ENCODE measurements at places on chromosomes 1 and 21.

GRCh38 chr1:226952118-226952441 lies 12.0 kb downstream of the COQ8A start:
- no peak for DNase-seq

GRCh38 chr1:117209094-117209493 lies 1.6 kb downstream of the VTCN1 start:
- DNase-seq, result no peak

GRCh38 chr1:241323514-241324195 lies 33.4 kb downstream of the RGS7 start:
- DNase-seq, result peak; percentile 46

- DNase-seq, result peak; percentile 4
These were observed 118.7 kb downstream of the GLIS1 start for GRCh38 chr1:53620061-53620855.

GRCh38 chr1:175319912-175320230 lies 127.3 kb upstream of the KIAA0040 start:
- no peak for DNase-seq

GRCh38 chr1:168719306-168720111 lies 9.5 kb downstream of the DPT start:
- peak; percentile 8 for DNase-seq

- DNase-seq, result no peak
These were observed 5.7 kb upstream of the PPM1J start for GRCh38 chr1:112720800-112721199.

- DNase-seq, result peak; percentile 98
These were observed 9.7 kb downstream of the ZMPSTE24 start for GRCh38 chr1:40267767-40268187.

DNA sequence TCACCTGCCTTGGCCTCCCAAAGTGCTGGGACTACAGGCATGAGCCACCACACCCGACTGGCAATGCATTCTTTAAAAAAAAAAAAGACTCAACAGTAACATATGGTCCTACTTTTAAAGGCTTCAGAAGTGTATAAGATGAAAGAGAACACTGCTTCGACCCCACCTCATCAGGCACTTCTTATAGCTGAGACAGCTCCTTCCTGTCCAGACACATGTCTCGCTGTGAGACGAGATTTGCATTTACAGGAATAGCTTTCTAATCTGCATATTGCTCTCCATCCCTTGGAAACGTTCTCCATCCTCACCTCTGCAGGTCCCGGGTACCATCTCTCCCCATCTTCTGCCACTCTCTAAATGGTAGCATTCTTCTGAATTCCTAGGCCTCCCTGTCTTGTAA lies 6.7 kb downstream of the AZIN2 start:
- no peak for DNase-seq

GRCh38 chr1:183778045-183778444 lies 26.9 kb upstream of the RGL1 start:
- DNase-seq, result no peak

- no peak for DNase-seq
These were observed 40.8 kb downstream of the CFAP74 start for GRCh38 chr1:1962752-1963151.

DNA sequence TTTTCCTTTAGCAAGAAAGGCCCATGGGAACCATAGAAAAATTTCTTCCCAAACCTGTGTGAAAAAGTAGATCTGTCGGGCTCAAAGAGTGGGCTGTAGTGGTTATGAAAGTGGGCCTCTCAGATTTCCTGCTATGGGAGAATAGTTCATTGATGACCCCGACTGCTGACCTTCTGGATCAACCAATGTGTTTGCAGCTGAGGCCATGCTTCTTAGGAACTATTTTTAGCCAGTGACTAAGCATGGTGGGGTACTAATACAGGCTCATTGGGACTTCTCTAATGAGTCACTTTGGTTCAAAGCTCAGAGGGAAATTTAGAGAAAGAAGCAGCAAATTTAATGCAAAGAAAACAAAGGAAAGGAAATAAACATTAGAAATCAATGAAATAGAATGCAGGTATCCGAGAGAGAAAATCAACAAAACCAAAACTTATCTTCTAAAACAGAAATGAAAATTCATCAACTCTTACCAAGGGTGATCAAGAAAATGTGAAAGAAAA lies 12.6 kb upstream of the PSMA5 start:
- DNase-seq, result peak; percentile 85

DNA sequence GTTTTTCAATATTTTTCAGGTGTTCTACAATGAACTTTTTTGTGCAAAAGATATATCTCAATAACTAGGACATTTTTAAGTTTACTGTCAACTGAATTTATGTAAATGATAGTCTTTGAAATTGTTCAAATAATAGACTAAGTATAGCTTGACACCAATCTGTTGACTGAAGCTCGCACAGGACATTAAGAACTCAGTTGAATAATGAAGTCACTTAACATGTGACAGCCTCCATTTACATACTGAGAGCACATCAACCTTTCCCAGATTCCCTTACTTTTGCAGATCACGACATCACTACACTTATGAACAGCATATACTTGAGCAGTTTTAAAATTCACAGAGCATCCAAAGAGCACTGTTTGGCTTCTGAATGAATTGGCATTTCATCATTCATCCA lies 268.2 kb downstream of the LRRC7 start:
- DNase-seq, result no peak

DNA sequence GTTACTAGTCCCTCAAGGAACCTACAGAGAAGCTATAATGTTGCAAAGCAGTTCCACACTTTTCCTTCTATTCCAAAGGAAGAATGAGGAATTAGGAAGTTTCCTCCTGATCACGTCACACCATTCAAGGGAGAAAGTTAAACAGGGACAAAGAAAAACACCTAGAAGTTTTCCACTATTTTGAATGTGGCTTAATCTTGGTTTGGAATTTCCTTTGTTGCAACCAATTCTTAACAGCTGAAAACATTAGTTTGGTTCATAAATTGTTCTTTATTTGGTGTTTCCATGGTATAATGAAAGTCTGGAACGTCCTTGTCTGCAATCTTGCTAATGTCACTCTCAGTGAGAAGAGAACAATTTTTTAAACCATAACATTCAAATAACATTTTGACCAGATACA lies 8.4 kb downstream of the MNDA start:
- DNase-seq, result no peak

DNA sequence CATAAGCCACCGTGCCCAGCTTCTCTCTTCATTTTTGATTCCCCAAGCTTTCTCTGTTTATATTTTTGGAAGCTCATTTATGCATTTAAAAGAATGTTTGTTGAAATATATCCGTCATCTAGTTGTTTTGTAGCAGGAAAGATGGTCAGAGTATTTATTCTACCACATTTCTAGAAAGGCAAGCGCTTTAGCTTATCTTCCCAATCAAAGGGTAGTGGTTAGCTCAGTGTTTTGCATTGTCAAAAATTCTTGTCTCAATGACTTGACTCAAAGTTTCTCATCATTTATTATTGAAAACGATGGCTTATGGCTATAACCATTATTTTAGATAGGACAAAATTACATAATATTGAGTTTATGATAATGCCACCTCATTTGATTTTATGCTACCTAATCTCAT lies 116.1 kb upstream of the ZP4 start:
- no peak for DNase-seq

DNA sequence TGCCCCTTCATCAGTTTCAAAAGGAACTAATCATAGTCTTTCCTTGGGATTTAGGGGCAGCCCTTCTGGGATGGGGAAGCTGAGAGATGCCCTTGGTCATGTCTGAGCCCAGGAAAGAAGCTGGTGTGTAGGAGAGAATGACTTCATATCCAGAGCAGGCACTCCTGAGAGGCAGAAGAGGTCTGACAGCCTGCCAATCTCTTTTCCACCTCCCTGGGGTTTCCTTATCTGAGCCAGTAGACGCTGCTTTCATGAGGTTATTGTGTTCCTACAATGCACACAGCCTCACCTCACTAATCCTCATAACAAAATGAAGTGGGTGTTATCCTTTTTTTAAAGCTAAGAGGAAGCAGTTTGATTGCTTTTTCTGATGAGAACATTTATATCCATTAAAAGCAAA lies 14.1 kb downstream of the ROR1 start:
- no peak for DNase-seq

GRCh38 chr1:152190589-152190988 lies 31.6 kb upstream of the RPTN start:
- DNase-seq, result peak; percentile 66

- DNase-seq, result no peak
These were observed 16.1 kb upstream of the RBBP5 start for GRCh38 chr1:205137901-205138300.

DNA sequence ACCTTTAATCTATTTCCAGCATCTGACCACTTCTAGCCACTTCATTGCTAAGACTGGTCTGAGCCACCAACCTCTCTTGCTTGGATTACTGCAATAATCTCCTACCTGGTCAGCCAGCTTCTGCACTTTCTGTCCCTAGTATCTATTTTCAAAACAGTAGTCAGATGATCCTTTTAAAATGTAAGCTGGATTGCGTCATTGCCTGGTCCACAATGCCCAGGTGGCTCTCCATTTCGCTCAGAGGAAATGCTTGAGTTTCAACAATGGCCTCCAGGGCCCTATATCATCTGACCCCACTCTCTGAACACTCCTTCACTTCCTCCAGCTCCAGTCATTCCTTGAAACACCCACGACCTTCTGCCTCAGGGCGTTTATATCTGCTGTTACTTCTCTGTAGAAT lies 2.3 kb downstream of the FYB2 start:
- DNase-seq, result no peak

- no peak for DNase-seq
These were observed 274.5 kb upstream of the BRINP3 start for GRCh38 chr1:190752131-190752530.

GRCh38 chr1:30773722-30774358 lies 16.3 kb upstream of the LAPTM5 start:
- no peak for DNase-seq

DNA sequence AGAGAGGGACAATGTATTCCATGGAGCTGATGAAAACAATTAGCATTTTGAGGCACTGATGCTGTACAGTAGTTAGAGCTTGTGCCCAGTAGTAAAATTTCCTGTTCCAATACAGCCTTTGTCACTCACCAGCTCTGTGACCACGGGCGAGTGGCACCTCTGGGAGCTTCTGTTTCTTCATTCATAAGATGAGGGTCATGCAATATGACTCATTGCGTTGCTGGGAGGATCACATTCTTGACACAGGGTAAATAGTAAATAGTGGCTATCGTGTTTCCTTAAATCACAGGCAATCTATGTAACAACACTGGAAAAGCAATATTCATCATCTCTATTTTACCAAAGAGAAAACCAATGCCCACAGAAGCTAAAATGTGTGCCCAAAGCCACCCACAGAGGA lies 4.5 kb upstream of the LRRC52 start:
- no peak for DNase-seq

- DNase-seq, result no peak
These were observed 17.4 kb upstream of the PLEKHA6 start for GRCh38 chr1:204376919-204377799.

- DNase-seq, result no peak
These were observed 9.7 kb upstream of the UMODL1 start for GRCh38 chr21:42061195-42061985.

DNA sequence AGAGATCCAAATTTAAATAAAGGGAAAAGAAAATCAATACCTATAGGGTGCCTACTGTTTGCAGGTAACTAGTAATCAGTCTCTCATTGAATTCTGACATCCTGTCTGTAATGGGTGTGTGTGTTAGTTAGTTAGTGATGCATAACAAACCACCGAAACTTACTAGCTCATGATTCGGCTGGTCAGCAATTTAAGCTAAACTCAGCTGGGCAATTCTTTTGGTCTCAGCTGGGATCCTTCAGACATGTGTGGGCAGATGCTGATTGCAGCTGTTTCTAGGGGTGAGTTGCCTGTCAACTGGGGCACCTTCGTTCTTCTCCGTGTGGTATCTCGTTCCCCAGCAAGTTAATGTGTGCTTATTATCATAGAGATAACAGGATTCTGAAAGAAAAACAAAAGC lies 40.2 kb upstream of the ZNF124 start:
- DNase-seq, result no peak

DNA sequence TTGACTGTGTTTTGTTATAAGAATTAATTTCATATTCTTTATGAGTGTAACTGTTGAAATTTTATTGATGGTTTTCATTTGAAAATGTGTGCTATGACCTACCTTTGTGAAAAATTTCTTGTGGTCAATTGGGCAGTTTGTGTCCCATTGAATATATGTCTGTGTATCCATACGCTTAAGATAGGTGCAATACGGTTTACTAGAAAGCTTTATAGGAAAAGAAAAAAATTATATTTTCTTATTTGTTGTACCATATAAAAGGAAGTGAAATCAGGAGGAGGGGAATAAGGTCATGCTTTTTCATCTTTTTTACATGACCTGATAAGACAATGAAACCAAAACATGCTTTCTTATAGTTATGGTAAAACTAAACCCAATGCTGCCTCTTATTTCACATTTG lies 807.7 kb downstream of the USP25 start:
- DNase-seq, result peak; percentile 32

- DNase-seq, result no peak
These were observed 497 bp upstream of the FUCA1 start for GRCh38 chr1:23868557-23869016.

GRCh38 chr21:32534113-32534512 lies 51.2 kb downstream of the TCP10L start:
- DNase-seq, result no peak

DNA sequence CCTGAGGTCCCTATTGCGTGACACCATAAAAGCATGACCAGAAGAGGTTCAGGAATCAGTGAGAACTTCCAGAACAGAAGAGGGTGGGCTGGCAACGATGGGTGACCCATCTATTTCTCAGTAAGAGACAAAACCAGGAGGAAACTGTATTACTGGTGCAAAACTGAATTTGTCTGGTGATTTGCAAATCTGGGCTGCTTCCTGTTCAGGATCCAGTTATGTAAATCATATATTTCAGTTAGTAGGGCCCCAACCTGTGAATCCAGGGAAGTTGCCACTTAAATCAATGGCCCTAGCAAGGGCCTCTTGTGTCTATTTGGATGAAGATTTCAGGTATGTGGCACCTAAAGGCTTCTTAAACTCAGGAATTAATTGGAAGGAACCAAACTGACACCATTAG lies 23.1 kb upstream of the SMAP2 start:
- DNase-seq, result no peak

DNA sequence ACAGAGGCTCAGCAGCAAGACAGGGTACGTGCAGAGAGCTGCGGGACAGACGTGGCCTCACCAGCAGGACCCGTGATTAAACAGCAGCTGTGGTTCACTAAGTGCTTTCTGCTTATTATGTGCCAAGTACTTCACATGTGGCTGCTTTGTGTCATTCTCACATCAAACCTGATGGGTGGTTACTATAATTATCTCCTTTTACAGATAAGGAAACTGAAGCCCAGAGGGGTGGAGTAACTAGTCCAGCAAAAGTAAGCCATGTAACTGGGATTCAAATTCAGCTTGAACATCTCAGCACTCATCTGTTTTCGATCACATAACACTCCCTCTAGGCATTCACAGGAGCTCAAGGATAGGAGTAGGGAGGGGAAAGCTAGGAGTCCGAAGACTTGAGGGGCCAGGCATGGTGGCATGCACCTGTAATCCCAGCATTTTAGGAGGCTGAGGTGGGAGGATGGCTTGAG lies 50.8 kb upstream of the CLIC4 start:
- DNase-seq, result peak; percentile 65

- DNase-seq, result no peak
These were observed 17.9 kb downstream of the STK40 start for GRCh38 chr1:36367798-36368197.
